ENCODE measurements at places on chromosomes 12 and 14. TPM values are rescaled to one million over a fixed set of nuclear protein-coding genes. Genes with fewer than 3 reads are reported as not detected.

PLEKHD1 gene
- not detected for total RNA-seq

TC2N gene
- not detected for total RNA-seq

ERH gene
- 159 TPM for total RNA-seq

IL22 gene
- total RNA-seq, result not detected
